ENCODE measurements at places on chromosomes 4 and X. TPM values are rescaled to one million over a fixed set of nuclear protein-coding genes. Genes with fewer than 3 reads are reported as not detected.
A peak's percentile ranks its signal among the peaks of the same experiment; 100 is the strongest.

NUDT10 gene
- 0.64 TPM for total RNA-seq

PRSS12 gene
- 20.1 TPM for total RNA-seq

MUC7 gene
- total RNA-seq, result not detected

CYBB gene
- 7.7 TPM for total RNA-seq

UGT2B11 gene
- not detected for total RNA-seq

GAGE12H gene
- not detected for total RNA-seq

DNA sequence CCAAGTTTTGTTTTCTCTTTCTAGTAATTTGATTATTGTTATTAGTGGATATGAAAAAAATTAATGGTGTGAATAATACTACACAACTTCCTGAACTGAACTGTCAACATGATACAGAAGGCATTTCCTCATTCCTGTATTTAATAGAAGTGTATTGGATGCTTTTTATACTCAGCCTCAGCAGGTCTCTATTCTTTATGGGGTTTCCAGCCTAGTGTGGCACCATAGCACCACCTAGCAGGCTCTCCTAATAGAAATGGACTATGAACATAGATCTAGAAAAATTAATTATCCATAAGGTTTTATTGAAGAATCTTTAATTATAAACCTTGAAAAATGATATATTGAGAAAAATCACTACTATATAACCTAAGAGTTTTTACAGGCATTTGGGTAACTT, 52.4 kb downstream of the GLRB start:
- no peaks in the 10 kb centered on the region for H3K27me3 ChIP-seq
- no peak for DNase-seq
- no peak overlapping the region for H3K4me3 ChIP-seq
- H3K4me1 ChIP-seq, result no peaks in the 10 kb centered on the region
- H3K27ac ChIP-seq, result no peak overlapping the region

DNA sequence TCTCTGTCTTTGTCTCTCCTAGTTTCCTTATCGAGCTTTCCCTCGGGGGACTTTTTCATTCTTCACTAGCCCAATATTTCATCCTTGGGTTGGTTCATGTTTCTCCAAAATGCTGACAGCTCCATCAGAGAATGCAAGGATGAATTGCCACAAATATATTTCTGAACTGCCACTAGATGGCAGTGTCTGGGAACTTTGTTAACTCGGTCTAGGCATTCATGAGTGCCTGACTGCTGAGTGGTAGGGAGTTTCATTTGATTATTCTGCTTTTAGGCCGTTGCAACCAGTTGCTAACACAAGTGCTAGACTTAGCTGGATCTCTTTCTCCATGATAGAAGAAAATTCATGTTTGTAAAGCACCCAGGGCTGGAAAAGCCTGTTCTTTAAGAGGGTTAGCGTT, 73.5 kb upstream of the RAP2C start:
- H3K4me1 ChIP-seq, result no peaks in the 10 kb centered on the region
- H3K27me3 ChIP-seq, result no peaks in the 10 kb centered on the region
- no peaks in the 10 kb centered on the region for H3K36me3 ChIP-seq
- no peak overlapping the region for H3K4me3 ChIP-seq
- DNase-seq, result peak; percentile 24
- no peak overlapping the region for H3K27ac ChIP-seq

DNA sequence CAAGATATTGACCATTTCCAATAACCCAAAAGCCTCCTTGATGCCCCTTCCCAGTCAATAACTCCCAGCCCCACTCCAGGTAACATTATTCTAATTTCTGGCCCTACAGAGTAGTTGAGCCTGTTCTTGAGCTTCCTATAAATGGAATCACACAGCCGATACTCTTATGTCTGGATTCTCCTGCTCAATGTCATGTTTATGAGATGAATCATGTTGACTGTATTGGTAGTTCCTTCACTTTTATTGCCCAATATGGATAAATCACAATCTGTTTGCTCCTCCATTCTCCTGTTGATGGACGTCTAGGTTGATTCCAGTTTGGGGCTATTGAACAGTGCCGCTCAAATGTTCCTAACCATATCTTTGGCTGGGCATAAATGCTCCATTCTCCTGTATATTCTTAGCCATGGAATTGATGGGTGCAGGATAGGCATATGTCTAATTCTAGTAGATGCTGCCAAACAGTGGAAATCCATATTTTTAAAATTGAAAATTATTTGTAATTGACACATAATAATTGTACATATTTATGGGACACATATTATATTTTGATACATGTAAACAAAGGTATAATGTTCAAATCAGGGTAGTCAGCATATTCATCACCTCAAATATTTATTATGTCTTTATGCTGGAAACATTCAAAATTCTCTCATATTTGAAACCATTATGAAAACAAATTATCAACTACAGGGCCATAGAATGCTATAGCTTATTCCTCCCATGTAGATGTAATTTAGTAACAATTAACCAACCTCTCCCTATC, 40.5 kb upstream of the SLC2A9 start:
- H3K4me3 ChIP-seq, result no peak overlapping the region
- H3K36me3 ChIP-seq, result no peaks in the 10 kb centered on the region
- no peaks in the 10 kb centered on the region for H3K4me1 ChIP-seq
- H3K27me3 ChIP-seq, result no peaks in the 10 kb centered on the region

GRCh38 chr4:25500626-25501316, 123.7 kb downstream of the ANAPC4 start:
- H3K36me3 ChIP-seq, result no peaks in the 10 kb centered on the region
- no peak for DNase-seq
- H3K4me3 ChIP-seq, result no peak overlapping the region
- no peaks in the 10 kb centered on the region for H3K27me3 ChIP-seq

- no peak overlapping the region for H3K4me3 ChIP-seq
- no peak overlapping the region for H3K27ac ChIP-seq
- no peak for DNase-seq
- H3K36me3 ChIP-seq, result no peaks in the 10 kb centered on the region
- H3K4me1 ChIP-seq, result no peaks in the 10 kb centered on the region
Observed at GRCh38 chr4:86918539-86919072, 16.2 kb upstream of the AFF1 start.

DNA sequence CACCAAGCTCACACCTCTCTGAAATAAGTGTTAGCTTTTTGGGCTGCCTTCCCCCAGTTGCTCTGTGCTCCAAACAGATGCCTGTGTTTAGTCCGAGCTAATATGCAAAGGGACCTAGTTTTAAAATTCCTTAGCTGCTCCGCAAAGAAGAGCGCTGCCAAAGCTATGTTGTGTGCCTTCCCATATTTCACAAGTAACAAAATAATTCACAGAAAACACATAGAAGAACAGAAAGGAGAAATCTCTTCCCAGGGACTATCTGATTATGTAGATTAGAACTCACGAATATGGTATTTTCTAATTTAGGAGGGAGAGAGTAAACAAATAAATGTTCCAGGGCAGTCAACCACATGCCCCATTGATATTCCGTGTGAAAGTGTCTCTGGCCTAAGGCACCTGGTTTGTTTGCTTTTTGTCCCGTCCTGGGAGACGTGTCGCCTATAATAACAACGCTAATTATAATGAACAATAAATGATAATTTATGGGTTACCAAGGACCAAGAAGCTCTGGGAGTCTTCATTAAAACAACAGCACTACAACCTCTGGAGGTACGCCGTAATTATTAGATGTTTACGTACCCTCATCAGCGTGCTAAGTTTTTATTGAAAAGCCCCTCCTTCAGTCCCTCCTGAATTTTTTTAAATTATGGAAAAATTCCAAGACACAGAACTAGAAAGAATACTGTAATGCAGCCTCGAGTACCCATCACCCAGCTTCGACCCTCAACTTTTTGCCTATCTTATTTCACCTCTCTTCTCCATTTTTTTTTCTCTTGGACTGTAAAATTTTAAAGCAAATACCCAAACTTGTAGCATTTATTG, 1.2 kb upstream of the CCNG2 start:
- no peaks in the 10 kb centered on the region for H3K27me3 ChIP-seq
- no peaks in the 10 kb centered on the region for H3K36me3 ChIP-seq
- H3K4me1 ChIP-seq, result no peaks in the 10 kb centered on the region
- peak overlapping the region; percentile 98 for H3K4me3 ChIP-seq
- no peak for DNase-seq
- peak overlapping the region; percentile 98 for H3K27ac ChIP-seq

DNA sequence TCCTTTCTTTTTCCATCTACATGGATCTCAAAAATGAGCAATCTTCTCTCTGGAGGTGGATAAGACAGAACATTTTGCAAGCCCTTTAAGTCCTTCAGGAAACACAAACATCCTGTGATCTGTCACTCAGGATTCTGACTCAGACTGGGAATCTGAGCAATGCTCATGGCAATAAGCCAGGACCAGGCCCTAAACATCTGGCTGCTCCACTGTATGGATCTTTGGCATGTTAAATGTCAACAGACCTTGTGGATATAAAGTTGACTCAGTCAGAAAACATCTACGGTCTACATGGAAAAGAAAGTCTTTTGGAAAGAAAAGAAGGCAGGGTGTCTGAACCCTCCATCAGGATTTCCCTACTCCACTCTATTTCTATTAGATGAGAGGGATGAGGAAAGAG, 17.8 kb upstream of the CHIC2 start:
- H3K4me1 ChIP-seq, result no peaks in the 10 kb centered on the region
- H3K36me3 ChIP-seq, result no peaks in the 10 kb centered on the region
- H3K27me3 ChIP-seq, result no peaks in the 10 kb centered on the region
- H3K27ac ChIP-seq, result peak overlapping the region; percentile 22
- no peak overlapping the region for H3K4me3 ChIP-seq
- peak; percentile 56 for DNase-seq
